ENCODE measurements at places on chromosomes 16 and 17.

DNA sequence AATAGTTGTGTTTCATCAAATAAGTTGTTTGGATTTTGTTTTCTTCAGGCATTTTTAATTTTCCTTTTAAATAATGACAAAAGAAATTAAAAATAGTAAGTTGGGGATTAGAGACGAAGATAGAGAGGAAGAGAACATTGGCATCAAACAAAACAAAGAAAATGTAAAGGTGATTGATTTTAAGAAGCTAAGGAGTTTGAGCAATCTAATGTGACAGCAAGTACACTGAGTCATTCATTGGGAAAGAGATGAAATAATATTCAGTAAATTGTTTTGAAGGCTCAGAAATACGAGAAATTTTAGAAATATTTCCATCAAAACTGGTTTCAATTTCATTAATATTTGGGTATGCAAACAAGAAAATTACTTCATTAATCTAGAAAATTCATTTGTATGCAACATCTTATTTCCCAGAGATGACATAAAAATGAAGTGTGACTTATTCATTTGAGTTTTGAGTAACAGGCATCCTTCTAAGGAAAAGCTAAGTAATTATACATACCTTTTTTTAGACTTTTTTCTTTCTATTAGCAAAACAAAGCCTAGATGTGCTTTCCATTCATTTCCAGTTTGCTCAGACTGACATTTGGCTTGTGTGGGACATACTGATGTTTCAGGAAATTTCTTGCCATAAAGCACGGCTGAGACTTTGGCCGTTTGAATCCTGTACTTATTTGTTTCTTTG lies 66.7 kb downstream of the COX10 start:
- DNase-seq, result no peak

DNA sequence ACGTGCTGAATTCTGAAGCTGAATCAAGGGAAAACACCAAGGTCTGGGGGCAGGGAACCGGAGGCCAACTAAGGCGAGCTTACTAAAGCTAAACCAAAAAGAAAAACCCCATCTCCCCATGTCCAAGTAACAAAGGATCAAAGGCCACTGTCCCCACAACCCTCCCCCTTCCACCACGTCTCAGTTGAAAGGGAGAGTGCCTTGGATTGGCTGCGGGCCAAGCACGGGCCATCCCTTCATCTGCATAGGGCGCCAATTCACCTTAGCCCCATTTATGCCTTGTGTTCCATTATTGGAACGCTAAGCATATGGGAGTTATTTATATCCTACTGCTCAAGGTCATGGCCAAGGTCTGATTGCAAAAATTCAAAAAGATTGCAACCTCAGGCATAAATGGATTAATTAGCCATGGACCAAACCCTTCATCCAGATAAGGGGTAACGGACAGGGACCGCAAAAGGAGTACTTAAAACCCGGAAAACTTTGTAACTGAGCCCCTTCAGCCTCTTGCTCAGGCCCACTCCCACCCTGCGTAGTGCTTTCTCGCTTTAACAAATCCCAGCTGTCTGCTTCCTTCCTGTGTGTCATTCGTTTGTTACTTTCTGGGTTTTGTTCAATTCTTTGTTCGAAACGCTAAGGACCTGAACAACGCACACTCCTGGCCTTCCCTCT lies 740 bp upstream of the ATP6V0D1 start:
- DNase-seq, result peak; percentile 19

GRCh38 chr16:74268372-74268782 lies 28.2 kb upstream of the PSMD7 start:
- DNase-seq, result no peak

GRCh38 chr17:57706761-57707160 lies 38.3 kb downstream of the CCDC182 start:
- DNase-seq, result no peak

DNA sequence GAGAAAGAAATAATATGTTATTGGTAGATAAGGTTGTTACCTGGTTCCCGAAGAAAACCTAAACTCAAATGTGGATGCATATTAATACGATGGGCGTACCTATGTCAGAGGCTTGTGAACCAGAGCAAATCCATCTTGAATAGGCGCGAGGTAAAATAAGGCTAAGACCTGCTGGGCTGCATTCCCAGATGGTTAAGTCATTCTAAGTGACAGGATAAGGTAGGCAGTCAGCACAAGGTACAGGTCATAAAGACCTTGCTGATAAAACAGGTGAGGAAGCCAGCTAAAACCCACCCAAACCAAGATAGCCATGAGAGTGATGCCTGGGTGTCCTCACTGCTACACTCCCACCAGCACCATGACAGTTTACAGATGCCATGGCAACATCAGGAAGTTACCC lies 1400.1 kb downstream of the CDH8 start:
- DNase-seq, result no peak

GRCh38 chr16:81521141-81521626 lies 76.6 kb downstream of the CMIP start:
- DNase-seq, result no peak

- no peak for DNase-seq
These were observed 93.2 kb downstream of the LITAF start for GRCh38 chr16:11493531-11493929.
